Forelimb muscle (tissue), 1 donor: ENCODE measurements at places on chromosomes 13 and 19.

DNA sequence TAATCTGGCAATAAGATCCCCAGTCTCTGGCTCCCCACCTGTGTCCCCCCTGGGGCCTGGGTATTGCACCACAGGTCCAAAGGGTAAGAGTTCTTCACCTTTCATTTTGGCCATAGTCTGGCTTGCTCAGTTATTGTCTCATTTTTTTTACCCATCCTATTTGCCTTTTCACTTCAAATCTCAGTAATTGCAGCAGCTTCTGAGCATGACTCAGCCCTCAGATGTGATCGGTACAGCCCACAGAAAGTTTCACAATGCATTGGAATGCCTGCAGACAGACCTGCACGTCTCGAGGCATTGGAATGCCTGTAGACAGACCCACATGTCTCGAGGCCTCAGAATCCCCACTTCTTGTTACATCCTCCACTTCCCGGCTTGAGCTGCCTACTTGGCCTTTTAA, 173.6 kb downstream of the NUFIP1 start:
- no peak for DNase-seq

DNA sequence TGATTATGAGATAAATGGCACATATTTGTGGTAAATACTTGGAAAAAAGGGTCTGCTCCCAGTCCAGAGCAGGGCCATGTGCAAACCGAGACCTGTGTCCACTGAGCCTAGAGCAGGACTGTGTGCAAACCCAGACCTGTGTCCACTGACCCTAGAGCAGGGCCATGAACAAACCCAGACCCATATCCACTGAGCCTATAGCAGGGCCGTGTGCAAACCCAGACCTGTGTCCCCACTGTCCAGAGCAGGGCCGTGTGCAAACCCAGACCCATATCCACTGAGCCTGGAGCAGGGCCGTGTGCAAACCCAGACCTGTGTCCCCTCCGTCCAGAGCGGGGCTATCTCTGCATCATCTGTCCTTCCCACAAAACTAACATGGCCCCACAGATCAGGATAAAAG, 136.0 kb downstream of the ATP11A start:
- DNase-seq = no peak

DNA sequence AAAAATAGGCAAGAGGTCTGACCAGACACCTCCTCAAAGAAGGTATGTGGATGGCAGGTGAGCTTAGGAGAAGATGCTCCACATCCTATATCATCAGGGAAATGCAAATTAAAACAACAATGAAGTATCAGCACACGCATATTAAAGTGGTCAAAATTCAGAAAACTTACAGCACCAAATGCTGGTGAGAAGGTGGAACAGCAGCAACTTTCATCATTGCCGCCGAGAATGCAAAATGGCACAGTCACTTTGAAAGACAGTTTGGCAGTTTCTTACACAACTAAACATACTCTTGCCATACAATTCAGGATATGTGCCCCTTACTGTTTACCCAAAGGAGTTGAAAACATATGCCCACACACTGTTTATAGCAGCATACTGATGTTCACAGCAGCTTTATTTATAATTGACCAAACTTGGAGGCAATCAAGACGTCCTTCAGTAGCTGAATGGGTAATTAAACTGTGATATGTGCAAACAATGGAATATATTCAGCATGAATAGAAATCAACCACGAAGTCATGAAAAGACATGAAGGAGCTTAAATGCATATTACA, 22.5 kb downstream of the OR10H4 start:
- no peak for DNase-seq

- DNase-seq = no peak
Measured at GRCh38 chr19:27679399-27679798, 1533.6 kb downstream of the UQCRFS1 start.

DNA sequence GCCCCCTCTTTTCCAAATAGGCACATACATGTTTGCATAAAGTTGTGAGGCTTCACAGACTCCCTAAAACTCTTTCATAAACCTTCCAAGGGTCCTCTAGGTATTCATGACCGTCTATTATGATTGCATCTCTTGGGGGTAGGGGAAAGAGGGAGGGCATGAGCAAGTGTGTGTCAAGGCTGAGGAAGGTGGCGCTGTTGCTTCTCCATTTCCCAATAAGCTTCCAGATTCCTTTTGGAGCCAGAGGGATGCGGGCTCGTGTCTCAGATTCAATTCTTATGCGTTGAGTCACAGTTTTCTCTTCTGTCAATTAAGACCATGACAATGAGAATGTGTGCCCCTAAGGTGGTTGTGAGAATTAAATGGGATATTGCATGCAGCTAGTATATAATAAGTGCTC, 51.0 kb upstream of the CYP2A7 start:
- no peak for DNase-seq

- DNase-seq = no peak
Measured at GRCh38 chr13:31947105-31947504, 84.5 kb upstream of the FRY start.

GRCh38 chr13:50722440-50723125, 120.9 kb downstream of the DLEU7 start:
- DNase-seq = no peak

DNA sequence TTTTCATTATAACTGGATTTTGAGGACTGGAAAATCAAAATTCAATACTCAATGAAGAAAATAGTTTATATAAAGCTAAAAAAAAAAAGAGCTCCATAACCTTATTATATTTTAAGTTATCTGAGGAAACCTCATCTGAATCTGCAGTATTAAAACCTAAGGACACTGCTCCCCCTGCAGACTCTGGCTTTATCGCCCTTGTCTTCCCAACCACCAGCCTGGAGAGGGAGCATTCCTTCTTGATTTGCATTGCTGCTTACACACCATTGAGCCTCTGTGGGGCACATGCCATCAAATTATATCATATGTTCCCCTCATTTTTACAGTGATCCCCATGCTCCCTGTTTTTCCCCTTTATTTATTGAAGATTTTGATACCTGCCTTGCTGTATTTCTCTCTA, 871.4 kb upstream of the GPC6 start:
- DNase-seq = no peak

DNA sequence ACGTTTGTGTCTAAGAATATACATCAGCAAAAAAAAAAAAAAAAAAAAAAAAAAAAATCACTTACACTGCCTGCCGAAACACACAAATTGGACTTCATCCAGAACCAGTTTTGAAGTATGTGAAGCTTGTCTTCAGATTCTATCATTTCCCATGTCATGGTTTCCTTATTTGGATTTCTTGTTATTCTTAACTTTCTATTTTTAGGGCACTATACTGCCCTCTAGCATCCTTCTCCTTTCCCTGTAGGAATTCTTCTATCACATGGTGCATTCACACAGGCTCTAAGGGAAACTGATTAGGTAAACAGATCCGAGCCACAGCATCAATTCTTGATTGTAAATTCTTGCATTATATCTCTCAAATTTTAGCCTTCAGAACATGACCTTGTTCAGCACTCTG, 1507.5 kb downstream of the OLFM4 start:
- DNase-seq = peak; percentile 9

DNA sequence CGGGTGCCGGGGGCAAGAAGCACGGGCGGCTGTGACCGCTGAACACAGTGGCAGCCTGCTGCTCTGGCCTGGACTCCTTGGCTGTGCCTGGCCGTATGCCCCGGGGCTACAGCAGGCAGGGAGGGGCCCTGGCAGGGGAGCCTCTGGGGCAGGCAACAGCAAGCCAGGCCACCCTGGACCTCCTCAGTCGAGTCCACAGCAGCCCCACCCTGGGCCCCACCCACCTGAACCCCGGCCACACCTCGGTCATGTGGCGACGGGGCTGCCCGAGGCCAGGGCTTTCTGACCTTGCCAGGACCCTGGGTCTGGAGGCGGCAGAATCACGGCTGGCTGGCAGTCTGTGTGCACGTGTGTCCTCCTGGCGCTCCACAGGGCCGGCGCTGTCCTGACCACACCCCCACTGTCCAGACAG, 8.7 kb downstream of the CILP2 start:
- no peak for DNase-seq

DNA sequence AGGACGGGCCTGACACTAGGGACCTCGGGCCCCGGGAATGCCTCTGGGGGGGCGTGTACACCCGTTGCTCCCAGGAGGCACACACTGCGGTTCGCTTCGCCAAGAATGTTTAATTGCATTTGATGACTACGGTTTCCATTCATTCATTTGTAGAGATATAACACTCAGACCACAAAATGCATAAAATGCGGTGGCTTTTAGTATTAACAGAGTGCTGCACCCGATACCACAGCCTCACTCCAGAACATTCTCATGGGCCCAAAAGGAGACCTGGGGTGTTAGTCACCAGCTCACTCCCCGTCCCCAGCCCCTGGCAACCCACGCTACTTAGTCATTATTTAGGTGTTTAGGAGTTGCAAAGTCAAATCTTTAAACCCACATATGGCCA, 21.8 kb downstream of the HCN2 start:
- no peak for DNase-seq

DNA sequence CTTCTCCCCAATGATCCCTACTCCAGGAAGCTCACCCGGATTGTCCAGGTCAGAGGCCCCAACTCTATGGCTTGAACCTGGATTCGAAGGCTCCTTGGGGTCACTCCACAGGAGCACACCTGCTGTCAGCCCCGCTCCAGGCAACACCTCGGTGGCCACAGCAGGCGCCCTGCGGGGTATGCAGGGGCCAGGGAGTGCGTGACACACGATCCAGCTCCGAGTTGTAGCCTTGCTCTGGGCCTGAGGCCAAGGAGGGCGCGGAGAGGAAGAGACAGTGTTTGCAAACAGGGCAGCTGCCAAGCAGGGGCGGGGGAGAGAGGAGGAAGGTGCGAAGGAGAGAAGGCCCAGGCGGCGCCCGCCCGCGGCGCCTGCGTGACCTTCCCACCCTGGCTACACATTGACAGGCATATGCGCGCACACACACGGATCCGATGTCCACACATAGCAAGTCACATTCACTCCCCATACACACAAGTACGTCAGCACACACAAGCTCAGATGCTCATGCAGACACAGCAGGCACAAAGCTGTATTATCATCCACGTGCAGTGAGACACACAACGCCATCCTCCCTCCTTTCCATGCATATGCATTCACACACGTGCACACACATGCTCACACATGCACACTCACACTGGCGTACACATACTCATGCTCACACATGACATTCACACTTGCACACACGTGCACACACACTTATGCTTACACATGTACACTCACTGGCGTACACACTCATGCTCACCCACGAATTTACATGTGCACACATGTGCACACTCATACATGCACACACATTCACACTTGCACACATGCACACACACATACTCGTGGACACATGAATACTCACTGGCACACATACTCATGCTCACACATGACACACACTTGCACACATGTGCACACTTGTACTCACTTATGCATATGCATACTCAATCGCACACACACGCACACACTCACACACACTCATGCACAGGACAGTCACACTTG, 10.4 kb downstream of the SBK2 start:
- DNase-seq = no peak

DNA sequence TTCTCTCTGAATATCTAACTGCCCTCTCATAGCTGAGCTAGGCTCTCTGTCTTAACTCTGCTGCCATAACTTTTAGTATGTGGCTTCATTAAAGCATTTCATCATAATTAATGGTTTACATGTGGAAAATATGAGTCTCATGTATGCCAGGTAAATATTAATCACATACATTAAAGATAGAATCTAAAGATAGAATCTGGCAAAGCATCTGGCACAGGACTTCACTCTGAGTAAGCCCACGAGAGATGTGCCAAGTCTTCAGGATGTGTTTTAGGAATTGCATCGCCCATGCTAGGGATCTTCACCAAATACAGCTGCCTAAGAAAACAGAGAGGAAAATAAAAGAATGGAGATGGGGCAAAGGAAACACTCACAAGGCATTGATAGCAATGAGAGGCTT, 285.8 kb downstream of the DIAPH3 start:
- DNase-seq = no peak

- DNase-seq = peak; percentile 46
Measured at GRCh38 chr13:20997301-20998161, 63.9 kb downstream of the LATS2 start.

GRCh38 chr13:33174931-33175330, 110.6 kb downstream of the STARD13 start:
- DNase-seq = peak; percentile 83

DNA sequence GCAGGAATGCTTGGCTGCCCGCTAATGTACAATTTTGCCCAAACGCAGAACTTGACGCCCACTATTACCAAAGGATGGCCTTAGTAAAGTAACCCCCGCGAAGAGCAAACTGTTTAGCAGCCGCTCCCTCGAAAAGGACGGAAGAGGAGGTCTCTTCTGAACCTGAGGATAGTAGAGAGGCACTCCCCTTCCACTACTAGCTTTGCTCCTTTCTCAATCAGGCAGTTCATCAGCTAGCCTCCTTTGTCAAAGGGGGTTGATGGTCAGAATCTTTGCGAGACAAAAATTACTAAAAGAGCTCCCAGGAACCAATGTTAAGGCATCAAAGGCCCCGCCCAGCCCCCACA, 534 bp downstream of the CAB39L start:
- DNase-seq = no peak

- DNase-seq = no peak
Measured at GRCh38 chr13:32585550-32586079, 637 bp upstream of the PDS5B start.

DNA sequence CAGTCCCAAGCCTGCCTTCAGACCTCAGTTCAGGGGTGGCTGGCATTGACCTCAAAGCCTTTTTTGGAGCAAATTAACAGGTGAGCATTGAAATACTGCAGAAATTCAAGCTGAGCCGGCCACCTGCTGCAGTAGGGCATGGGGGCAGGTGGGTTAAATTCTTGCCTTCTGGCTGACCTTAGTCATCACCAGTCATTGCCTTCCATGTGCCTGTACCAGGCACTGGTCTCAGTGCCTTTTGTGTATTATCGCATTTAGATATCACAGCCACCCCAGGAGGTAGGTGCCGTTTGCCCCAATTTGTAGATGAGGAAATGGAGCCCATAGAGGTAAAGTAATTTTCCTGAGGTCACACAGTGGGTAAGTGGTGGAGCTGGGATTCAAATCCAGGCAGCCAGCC, 7.2 kb downstream of the PPP1R37 start:
- no peak for DNase-seq

GRCh38 chr19:38378866-38379265, 4.5 kb downstream of the PSMD8 start:
- DNase-seq = no peak

DNA sequence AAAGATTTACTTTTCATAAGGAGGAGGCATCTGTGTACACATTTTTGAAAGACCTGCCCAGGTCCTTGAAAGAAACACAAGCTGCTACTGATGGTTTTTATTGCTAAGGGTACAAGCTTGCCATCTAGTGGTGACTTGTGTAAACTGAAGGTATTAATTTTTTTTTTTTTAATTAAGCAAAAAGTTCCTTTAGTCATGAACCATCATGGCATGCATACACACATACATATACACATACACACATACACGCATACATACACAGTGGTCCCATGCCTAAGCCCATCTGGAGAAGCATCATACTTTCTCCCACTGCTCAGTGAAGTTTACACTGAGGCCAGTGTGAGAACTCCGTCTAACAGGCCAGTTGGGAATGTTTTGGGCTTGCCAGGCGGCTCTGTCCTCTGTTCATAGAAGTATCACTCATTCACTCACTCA, 312.5 kb downstream of the DCLK1 start:
- peak; percentile 49 for DNase-seq

- DNase-seq = no peak
Measured at GRCh38 chr13:31394506-31394905, 194.7 kb downstream of the B3GLCT start.

GRCh38 chr13:84994582-84994981, 804.6 kb downstream of the SLITRK6 start:
- no peak for DNase-seq
